ENCODE measurements at places on chromosomes 7 and 10.

DNA sequence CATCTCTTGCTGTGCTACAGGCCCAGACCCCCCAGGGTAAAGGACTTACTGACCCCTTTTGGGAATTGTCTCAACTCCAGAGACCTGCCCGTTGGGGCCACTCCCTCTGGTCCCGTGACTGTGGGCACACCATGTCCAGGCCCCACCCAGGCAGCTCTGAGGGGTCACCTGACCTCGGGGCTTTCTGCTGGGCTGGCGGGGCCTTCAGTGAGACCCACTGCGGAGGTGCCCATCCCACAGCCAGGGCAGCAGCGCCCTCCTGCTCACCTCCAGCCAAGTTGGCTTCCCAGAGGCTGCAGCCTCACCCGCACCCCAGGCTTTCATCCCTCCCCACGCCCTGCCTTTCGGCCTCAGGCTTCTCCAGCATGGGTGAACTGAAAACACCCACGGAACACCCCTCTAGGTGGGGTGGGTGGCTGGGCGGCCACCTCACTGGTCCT lies 147.2 kb downstream of the DNAJB6 start:
- DNase-seq = no peak

DNA sequence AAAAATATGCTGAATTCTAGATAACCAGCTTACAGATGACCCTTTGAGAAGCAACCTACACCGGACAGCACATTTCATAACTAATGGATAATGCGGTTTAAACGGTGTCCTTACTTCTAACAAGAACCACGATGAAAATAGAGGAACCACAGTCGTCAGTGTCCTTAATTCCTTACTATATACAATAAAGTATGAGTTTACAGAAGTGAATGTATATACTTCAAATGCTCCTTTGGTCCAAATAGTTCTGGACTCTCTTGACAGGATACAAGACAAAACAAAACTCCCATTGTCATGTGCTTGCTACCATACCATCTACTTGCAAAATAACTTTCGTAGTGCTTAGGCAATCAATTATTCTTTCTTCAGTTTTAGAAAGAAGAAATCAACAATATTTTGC lies 2.4 kb downstream of the NAMPT start:
- no peak for DNase-seq

- no peak for DNase-seq
These were observed 110.6 kb downstream of the TCERG1L start for GRCh38 chr10:131200856-131201470.

- no peak for DNase-seq
These were observed 17.6 kb downstream of the LGI1 start for GRCh38 chr10:93775356-93775755.
